CD4-positive, alpha-beta T cell treated with Interleukin-21 for 1 hour (primary cell): ENCODE measurements at places on chromosomes 4 and X.

- no peak for DNase-seq
Measured at GRCh38 chrX:23904096-23904495, 3.6 kb downstream of the APOO start.

GRCh38 chrX:12170755-12171154, 32.5 kb downstream of the FRMPD4 start:
- no peak for DNase-seq

DNA sequence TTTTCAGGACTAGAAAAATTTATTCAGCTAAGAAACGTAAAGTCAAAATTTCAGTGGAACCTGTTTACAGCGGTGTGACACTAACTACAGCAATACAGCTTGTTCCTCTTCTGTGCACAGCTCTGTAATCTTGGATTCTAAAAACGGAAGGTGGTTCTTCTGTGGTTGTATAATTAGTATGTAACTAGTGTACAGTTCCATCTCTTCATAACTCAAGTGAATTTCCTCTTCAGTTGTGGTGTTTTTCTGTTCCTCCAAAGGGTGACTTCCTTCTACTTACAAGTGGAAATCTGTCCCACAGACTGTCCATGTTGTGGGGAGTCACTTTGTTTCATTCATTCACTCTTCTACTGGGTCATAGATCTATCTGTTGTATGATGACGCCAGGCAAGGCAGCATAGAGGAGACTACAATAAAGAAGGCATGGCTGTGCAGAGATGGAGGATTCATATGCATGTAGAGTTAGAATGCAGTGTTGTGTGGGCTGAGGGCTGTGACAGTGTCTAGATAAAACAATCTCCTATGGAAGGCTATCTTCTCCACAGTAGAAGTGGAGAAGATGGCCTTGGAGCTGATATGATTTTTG, 5.4 kb downstream of the DAPP1 start:
- DNase-seq: no peak

GRCh38 chrX:152833378-152833777, 2.5 kb downstream of the NSDHL start:
- DNase-seq: no peak

- no peak for DNase-seq
Measured at GRCh38 chr4:176883108-176883550, 90.4 kb upstream of the VEGFC start.

DNA sequence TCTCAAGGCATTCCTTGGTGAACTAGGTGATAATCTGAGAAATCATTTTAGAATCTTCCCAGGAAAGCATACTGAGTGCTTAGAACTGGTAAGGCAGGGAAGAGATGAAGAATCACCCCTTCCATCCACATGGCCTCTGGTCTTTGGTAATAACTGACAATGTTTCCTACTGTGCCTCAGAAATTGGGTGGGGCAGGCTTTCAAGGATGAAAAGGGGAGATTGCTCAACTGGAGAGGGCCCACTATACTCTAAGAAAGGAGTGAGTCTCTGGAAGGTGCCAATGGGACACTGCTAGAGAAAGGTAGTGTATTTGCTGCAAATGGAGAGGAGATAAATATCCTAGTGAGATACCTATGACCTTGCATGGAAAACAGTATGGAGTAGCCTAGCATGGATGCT, 135.0 kb upstream of the SCML1 start:
- no peak for DNase-seq

- DNase-seq: no peak
Measured at GRCh38 chrX:54301516-54301915, 56.3 kb downstream of the WNK3 start.

GRCh38 chr4:41215155-41215554, 813 bp upstream of the APBB2 start:
- DNase-seq: no peak

GRCh38 chr4:176238157-176238610, 30.8 kb downstream of the ASB5 start:
- no peak for DNase-seq

DNA sequence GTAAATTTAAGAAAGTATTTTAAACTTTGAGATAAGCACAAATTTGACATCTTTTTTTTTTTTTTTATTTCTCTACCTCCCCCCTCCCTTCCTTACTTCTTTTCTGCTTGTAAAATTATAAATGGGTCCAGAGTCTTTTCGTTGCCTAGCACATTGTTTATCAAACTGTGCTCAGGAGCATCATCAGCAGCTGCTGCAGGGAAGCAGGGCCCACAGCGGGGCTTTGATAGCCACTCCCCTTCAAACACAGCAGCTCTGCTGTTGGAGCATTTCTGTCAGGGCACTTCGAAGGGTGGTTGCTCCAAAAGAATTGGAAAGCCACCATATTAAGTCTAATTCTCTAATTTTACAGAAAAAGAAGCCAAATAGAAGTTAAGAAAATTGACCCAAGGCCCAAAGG, 588.3 kb downstream of the SPRY1 start:
- no peak for DNase-seq

- DNase-seq: no peak
Measured at GRCh38 chr4:168643111-168643795, 146.4 kb downstream of the PALLD start.

- no peak for DNase-seq
Measured at GRCh38 chr4:22532896-22533295, 17.0 kb upstream of the ADGRA3 start.

DNA sequence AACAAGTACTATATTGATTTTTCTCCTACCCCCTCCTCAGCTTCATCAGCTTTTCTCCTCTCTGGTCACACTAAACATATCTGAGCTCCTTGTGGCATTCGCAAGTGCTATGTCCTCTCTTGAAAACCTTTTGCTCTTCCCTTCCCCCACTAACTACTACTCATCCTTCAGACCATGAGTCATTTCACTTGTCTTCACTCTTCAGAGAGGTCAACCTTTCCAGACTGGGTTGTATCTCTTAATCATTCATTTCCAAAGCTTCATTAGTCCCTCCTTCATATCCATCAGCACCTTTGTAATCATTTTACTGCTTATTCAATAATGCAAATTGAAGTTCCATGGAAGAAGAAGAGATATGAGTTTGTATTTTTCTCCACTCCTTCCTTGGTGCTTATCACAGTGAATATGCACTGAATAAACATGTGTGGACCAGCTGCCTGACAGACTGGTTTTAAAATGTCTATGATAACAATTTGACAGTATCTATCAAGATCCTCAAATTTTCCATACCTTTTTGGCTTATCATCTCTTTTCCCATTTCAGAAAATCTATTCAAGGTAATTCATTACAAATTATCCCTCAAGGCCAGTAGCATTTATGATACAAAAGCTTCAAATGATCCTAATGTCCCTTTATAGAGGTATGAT, 28.4 kb downstream of the DDX60L start:
- DNase-seq: no peak

GRCh38 chr4:153137677-153138630, 66.3 kb upstream of the TRIM2 start:
- no peak for DNase-seq

GRCh38 chr4:141240671-141241070, 20.0 kb downstream of the ZNF330 start:
- no peak for DNase-seq

GRCh38 chr4:85565761-85566480, 91.0 kb downstream of the ARHGAP24 start:
- no peak for DNase-seq

- no peak for DNase-seq
Measured at GRCh38 chr4:156615066-156615531, 356.5 kb downstream of the PDGFC start.

DNA sequence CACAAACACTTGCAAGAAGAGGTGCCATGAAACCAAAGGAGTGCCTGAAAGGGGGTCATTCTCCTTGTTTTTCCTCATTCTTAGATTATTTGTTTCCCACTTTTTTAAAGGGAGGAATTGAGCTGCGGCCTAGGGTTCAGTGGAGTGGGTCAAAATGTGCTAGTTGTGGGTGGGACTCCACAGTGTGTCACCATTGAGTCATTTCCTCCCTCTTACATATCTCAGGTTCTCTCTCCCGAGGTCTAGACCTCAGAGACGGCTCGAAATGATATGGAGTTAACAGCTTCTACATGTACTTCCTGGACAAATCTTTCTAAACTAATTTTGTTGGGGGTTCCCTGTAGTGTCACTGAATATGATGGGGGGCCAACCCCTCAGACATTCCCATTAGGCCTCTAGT, 328.4 kb upstream of the SPANXN1 start:
- no peak for DNase-seq

DNA sequence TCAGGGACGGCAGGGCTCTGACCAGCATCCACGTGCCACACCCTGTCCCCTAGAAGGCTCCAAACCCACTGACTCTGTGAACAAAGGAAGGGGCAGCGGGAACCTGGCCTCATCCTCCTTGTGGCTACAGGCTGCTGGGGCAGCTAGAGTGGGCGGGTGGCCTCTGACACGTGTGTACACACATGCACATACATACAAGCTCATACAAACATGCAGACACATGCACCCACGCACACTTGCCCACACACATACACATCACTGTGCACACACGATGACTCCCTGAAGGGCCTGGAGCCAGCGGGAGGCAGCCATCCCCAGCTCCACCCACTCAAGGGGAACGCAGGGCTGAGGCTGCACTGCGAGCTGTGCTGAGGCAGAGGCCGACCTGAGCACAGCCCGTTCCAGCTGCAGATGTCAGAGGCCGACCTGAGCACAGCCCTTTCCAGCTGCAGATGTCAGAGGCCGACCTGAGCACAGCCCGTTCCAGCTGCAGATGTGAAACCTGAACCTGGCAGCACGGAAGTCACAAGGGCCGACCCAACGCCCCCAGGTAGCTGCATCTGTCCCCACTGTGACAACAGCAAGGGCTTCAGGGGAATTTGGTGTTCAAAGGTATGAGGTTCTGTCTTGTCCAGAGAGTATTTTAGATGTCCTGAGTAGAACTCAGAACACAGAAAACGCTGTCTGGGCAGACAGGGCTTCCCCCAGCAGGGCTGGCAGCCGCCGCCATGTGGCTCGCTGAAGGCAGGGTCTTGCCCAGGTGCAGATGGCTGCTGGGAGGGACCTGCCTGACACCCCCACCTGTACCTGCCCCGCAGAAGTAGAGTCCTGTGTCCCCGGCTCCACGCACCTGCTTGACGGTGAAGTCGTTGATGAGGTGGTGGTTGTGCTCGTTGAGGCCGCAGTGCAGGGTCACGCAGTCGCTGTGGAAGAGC, 33.5 kb downstream of the CTBP1 start:
- no peak for DNase-seq

DNA sequence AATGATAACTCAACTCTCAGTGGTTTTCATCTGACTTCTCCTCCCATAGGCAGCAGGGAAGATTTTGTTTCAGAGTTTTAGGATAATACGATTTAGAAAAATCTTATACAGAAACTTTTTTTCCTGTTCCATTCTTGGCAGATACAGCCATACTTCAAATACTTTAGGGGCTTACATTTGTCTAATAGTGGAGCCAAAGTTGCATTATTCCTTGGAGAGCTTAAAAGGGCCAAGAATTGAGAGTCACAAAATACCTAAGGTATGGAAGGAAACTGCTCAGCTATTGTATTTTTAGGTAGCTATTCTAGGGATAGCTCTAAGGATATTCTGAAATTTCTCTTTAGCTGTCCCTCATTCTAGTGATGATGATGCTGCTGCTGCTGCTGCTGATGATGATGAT, 132.9 kb upstream of the PTCHD1 start:
- DNase-seq: no peak

DNA sequence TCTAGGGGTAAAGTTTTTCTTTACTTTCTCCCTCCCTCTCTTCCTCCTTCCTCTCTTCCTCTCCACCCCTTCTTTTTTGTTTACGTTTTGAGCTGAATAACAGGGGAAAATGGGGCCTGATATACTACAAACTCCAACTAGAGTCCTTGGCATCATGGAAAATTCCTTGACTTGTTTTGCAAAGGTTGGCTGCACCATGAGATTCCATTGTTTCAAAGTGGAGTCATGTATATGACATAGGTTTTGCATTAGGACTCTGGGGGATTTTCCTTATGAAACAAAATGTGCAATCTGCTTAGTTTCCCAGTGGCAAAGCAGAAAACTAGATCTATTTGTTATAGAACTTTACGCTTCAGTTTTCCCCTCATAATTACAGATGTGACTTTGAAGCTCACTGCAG, 233.5 kb upstream of the PGRMC2 start:
- DNase-seq: no peak

DNA sequence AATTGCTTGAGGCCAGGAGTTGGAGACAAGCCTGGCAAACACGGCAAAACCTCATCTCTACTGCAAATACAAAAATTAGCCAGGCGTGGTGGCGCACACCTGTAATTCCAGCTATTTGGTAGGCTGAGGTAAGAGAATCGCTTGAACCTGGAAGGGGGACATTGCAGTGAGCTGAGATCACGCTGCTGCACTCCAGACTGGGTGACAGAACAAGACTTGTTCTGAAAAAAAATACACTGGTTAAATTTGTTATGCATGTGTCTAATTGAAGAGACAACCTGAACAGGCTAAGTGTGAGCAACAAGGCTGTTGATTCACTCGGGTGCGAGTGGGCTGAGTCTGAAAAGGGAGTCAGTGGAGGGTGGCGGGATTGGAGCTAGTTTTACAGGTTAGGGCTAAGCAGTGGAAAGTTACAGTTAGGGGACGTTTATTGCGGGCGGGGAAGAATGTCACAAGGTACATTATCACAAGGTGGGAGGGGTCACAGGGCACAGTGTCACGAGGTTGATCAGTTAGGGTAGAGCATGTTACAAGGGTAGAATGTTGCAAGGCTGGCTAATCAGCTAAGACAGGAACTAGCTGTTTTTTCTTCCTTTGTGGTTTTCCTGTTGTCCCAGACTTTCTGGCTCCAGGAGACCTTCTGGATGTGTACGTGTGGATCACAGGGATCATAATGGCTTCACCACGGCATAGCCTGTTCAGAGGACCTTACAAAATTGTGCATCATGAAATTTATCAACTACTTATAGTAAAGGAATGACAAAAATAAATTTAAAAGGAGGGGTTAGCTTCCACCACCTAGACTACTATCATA, 115.8 kb downstream of the NAA11 start:
- DNase-seq: no peak

DNA sequence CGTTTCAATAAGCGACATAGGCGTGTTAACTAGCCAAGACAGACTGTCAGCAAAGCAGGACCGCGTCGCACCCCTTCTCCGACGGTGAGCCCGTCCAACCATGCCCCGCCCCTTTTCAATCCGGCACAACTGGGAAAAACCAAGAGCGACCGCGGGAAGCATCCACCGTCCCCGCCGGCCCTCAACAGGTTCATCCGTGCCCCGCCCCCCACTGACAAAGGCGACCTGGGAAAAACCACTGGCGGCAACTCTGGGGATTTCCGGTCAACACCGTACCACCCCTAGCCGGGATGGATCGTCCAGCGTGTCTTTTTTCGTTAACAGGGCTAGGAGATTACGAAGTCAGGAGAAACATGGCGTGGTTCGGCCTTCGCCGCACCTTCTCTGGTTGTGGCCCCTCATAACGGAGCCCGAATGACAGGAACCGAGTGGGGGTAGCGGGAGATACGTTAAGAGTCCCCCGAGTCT, 377 bp downstream of the TIMM17B start:
- DNase-seq: peak; percentile 83

- DNase-seq: no peak
Measured at GRCh38 chrX:129842510-129843208, 1.0 kb downstream of the ZDHHC9 start.

- DNase-seq: no peak
Measured at GRCh38 chr4:139764182-139764581, 98.6 kb downstream of the MGST2 start.
